ENCODE measurements at places on chromosomes 5 and 9. TPM values are rescaled to one million over a fixed set of nuclear protein-coding genes. Genes with fewer than 3 reads are reported as not detected.

- no peak overlapping the region for H3K27ac ChIP-seq
- no peaks in the 10 kb centered on the region for H3K36me3 ChIP-seq
- no peak for DNase-seq
- peak overlapping the region; percentile 96 for H3K4me3 ChIP-seq
- H3K27me3 ChIP-seq: peaks cover 23% of the 10 kb centered on the region
These were observed 1.4 kb downstream of the IQGAP2 start for GRCh38 chr5:76404223-76405211.

GRCh38 chr5:173645890-173646574 lies 29.6 kb upstream of the BOD1 start:
- no peaks in the 10 kb centered on the region for H3K36me3 ChIP-seq
- H3K4me1 ChIP-seq: peaks cover 31% of the 10 kb centered on the region
- no peaks in the 10 kb centered on the region for H3K27me3 ChIP-seq
- no peak for DNase-seq
- no peak overlapping the region for H3K4me3 ChIP-seq
- H3K27ac ChIP-seq: peak overlapping the region; percentile 85

Gene SOHLH1
- not detected for total RNA-seq

GRCh38 chr9:37645903-37646506 lies 4.7 kb upstream of the FRMPD1 start:
- DNase-seq: no peak
- H3K4me1 ChIP-seq: peaks cover 3% of the 10 kb centered on the region
- peaks cover 80% of the 10 kb centered on the region for H3K27me3 ChIP-seq
- no peak overlapping the region for H3K4me3 ChIP-seq
- no peaks in the 10 kb centered on the region for H3K36me3 ChIP-seq

Gene NDUFB6
- 49.8 TPM for total RNA-seq
